ENCODE measurements at places on chromosomes 2 and 18.

GRCh38 chr2:48860380-48860779 is 104.9 kb upstream of the LHCGR start:
- DNase-seq, result no peak

GRCh38 chr18:34514238-34514637 is 195.9 kb upstream of the DTNA start:
- DNase-seq, result no peak

- DNase-seq, result no peak
These were observed 34.0 kb upstream of the TMEFF2 start for GRCh38 chr2:192228685-192229084.

DNA sequence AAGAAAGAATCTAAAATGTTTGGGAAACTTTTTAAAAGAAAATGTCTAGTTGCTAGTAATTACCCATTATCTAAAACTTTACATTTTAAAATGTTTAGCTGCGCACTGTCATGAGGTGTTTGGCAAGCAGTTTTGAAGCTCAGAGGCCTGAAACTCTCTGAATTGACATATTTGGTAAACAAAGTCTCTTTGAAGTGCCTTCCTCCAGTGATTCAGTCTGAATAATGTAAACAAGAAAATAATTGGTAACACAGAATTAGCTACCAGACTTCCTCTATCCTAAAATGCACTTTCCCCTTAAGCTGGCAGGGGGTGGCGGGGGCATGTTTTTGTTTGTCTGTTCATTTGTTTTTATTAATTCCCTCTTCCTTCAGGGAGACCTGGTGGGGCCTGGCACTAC is 61.4 kb downstream of the WDR75 start:
- DNase-seq, result no peak

DNA sequence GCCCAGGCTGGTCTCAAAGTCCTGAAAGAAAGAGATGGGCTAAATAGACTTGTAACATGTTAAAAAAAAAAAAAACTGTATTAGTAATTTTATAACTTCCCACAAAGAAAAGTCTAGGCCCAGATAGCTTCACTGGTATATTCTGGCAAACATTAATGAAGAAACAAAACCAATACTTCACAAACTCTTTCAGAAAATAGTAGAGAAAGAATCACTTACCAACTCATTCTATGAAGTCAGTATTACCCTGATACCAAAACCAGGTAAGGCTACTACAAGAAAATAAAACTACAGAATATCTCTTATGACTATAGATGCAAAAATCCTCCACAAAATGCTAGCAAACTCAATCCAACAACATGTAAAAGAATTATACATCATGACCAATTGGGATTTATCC is 59.9 kb upstream of the ODC1 start:
- no peak for DNase-seq

GRCh38 chr2:232931636-232932035 is 61.6 kb downstream of the SNORC start:
- no peak for DNase-seq

GRCh38 chr2:36459725-36460137 is 104.2 kb downstream of the CRIM1 start:
- DNase-seq, result no peak

- no peak for DNase-seq
These were observed 843.8 kb upstream of the ACVR2A start for GRCh38 chr2:147001061-147001460.

- no peak for DNase-seq
These were observed 205.8 kb downstream of the PRKCE start for GRCh38 chr2:45857275-45857609.

DNA sequence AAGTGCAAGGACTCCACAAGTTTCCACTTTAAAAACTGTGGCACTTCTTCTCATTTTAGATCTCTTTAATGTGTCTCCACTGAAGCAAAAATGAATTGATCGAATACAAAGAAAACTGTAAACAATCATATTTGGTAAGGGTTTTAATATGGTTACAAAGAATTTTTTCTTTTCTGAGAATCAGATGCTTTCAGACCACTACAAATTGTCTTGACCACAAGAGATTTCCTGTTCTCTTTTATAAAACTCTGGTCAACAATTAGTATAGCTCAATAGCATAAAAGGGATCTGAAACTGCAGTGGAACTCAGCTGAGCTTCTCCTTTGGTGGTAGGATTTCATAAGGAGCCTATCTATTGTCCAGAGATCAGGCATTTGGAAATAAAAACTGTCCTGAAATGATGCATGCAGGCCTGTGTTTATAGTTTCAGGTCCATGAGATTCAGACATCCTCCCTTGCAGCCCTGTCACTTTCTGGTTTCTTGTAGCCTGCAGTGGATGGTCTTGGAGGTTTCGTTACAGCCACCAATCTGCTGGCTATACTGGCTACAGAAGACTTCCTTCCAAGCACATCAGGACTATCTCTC is 120.0 kb downstream of the DOCK10 start:
- no peak for DNase-seq

- DNase-seq, result no peak
These were observed 8.6 kb upstream of the SOCS6 start for GRCh38 chr18:70280007-70280925.

- no peak for DNase-seq
These were observed 16.2 kb upstream of the DGKD start for GRCh38 chr2:233338046-233338445.

GRCh38 chr2:227163485-227163997 is 464 bp downstream of the COL4A4 start:
- DNase-seq, result no peak

DNA sequence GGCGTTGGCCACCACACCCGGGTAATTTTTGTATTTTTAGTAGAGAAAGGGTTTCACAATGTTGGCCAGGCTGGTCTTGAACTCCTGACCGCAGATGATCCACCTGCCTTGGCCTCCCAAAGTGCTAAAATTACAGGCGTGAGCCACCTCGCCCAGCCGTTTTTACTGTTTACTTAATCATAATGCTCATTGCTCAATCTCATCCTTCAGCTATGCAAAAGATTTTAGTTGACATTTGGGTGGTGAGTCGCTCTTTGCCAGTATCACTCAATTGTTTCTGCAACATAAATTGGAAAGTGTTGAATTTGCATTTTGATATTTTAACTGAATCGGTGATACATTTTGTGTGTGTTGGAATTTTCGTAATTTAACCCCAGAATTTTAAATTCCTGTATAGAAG is 7.8 kb upstream of the ZNF532 start:
- DNase-seq, result no peak

GRCh38 chr2:59449274-59449673 is 1104.2 kb downstream of the BCL11A start:
- DNase-seq, result no peak

DNA sequence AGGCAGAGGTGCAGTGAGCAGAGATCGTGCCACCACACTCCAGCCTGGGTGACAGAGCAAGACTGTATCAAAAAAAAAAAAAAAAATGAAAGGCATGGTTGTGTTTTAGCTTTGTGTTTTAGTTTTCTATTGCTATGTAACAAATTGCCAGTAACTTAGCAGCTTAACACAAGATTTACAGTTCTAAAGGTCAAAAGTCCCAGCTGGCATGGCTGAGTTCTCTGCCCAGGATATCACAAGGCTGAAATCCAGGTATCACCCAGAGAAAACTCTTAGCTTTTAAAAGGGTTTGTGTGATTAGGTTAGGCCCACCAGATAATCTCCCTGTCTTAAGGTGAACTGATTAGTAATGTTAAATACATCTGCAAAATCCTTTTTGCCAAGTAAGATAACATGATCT is 107.7 kb upstream of the YPEL5 start:
- DNase-seq, result no peak

- DNase-seq, result no peak
These were observed 170.4 kb downstream of the NCK2 start for GRCh38 chr2:105915005-105915558.

DNA sequence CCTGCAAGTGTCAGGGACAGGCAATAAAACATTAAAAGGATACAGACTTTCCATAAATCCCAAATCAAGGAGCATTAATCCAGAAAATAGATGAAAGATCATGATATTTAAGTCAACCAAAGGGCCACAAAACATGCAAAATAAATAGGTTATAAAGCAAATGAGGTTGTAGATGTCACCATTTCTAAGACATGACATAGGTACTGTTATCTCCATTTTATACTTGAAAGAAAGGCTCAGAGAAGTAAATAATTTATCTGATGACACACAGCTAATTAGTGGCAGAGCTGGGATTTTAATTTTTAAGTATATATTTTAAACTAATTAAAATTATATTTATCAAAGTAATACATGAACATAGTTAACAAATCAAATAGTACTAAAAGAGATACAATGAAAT is 301.8 kb downstream of the AGPS start:
- DNase-seq, result no peak

- no peak for DNase-seq
These were observed 16.4 kb downstream of the MTCL1 start for GRCh38 chr18:8721716-8722115.

DNA sequence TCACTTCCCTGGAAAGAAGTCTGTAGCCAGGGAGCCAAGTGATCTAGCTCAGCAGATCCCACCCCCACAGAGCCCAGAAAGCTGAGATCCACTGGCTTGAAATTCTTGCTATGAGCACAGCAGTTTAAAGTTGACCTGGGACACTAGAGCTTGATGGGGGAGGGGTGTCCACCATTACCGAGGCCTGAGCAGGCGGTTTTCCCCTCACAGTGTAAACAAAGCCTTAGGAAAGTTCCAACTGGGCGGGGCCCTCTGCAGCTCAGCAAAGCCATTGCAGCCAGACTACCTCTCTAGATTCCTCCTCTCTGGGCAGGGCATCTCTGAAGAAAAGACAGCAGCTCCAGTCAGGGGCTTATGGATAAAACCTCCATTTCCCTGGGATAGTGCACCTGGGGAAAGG is 887.2 kb upstream of the LRATD1 start:
- no peak for DNase-seq

Data from CD4-positive, alpha-beta T cell treated with Interleukin-17A for 4 hours (primary cell).